ENCODE measurements at places on chromosomes 3 and 15.

DNA sequence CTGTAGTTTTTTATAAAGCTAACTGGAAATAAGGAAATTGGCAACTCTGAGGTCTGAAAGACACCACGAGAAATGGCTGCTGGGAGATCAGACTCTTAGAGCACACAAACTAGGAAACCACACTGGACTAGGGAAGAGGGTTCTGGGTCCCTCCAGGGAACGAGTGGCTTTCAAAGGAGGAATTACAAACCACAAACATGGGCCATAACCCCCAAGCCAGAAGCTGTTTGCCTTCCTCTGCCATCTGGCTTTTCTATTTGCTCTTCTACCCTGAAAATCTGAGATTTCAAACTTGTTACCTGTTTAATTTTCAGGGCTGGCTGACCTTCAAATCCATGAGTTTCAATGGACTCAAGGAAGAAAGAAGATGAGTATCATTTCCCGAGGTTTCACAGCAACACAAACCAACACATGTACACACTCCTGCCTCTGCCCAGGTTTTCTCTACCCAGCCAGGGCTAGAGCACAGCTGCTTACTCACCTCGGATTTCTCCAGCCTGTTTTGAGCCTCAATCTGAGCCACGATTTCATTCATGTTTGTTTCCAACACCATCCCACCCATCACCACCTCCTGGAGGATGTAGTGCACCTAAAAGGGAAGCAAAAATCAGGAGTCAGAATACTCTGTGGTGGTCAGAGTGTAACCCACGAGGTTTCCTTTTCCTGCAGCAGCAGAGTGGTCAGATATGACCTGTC, 22.6 kb upstream of the ANPEP start:
- DNase-seq = no peak

- DNase-seq = no peak
These were observed 125.4 kb upstream of the PLCL2 start for GRCh38 chr3:16759227-16759903.

GRCh38 chr15:51904931-51905330, 66.6 kb downstream of the LEO1 start:
- no peak for DNase-seq

GRCh38 chr15:45664451-45664850, 29.6 kb downstream of the SQOR start:
- no peak for DNase-seq

GRCh38 chr15:26260517-26261133, 397.5 kb upstream of the ATP10A start:
- peak; percentile 1 for DNase-seq

GRCh38 chr3:72974956-72975355, 21.7 kb upstream of the PPP4R2 start:
- no peak for DNase-seq

GRCh38 chr3:196117809-196118208, 35.9 kb upstream of the TFRC start:
- DNase-seq = no peak

GRCh38 chr15:92102395-92102755, 248.9 kb downstream of the SLCO3A1 start:
- no peak for DNase-seq

DNA sequence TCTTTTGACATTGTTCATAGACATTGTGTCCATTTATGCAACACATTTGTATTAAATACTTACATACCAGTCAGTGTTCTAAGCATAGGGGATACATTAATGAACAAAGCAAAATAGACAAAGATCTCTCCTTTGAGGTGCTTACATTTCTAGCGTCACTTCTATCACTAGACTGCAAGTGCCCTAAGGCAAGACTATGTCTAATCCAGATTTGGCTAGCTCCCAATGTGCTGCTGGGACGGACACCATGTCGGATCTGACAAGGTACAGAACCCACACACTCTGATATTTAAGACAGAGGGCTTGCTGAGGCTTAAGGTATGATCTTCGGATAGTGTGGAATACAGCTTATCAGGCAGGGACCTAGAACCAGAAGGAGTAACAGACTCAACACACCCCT, 41.4 kb downstream of the MYLK start:
- DNase-seq = no peak

DNA sequence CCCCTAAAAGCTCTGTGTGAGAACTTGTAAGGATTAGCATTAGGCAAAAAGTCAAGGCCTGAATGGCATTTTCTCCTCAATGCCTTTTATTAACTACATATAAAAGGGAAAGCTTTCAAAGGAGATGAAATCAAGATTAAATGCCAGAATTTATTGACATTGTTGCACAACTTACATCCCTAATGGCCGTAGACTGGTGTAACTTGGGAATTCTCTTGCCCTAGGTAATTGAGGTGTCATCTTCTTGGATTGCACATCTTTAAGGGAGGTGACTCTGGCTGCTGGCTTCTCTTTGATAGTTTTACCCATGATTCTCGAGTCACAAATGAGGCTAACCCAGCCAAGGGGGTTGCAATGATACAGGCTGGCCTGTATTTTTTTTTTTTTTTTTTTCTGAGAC, 249.1 kb downstream of the TBL1XR1 start:
- DNase-seq = no peak

DNA sequence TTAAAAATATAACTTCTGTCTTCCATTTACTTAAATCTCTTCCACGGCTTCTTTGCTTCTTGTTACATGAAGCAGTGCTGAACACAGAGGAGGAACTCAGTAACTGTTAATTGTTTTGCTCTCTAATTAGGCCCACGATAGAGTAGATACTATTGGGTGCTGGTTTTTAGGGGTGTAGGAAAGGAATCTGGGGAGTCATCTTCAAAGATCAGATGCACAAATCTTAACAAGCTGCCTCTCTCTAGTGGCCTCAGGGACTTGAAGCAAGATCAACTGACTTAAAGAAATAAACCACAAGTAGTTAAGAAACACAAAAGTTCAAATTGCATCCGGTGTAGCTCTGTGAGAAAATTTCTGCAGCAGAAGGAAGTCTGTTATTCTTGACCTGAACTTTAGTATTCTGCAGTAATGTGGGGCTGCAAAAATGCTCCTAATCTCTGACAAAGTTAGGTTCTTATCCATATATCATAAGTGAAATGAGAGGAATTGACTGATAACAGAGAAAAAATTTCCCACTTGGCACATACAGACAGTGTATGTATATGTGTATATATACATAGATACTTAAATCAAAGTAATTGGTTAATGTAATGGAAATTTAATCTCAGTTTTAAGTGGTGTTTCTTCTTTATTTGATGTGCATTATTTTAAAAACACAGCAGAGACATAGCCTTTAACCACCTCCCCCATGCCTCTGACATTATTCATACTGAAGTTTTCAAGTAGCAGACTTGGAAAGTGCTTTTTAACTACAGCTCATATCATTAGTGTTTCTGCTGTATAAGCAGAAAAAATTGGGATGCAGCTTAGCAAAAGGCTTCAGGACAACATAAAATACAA, 51.8 kb downstream of the CHST2 start:
- no peak for DNase-seq

- DNase-seq = no peak
These were observed 84.7 kb downstream of the MRPL46 start for GRCh38 chr15:88382482-88382983.

- DNase-seq = no peak
These were observed 31.4 kb downstream of the SLC49A4 start for GRCh38 chr3:122826278-122826677.

GRCh38 chr3:11757441-11757875, 89.2 kb downstream of the TAMM41 start:
- no peak for DNase-seq

- DNase-seq = no peak
These were observed 1.4 kb upstream of the IL17RC start for GRCh38 chr3:9915254-9916141.

- no peak for DNase-seq
These were observed 2.7 kb downstream of the IMPDH2 start for GRCh38 chr3:49026536-49026935.
